Stimulated activated CD4-positive, alpha-beta T cell treated with anti-CD3 and anti-CD28 coated beads, Interleukin-1b, Interleukin-23, amount 100 ng/mL, for 1 hour (primary cell): ENCODE measurements at places on chromosomes 1 and 21.

GRCh38 chr1:87958201-87958600 lies 629.5 kb downstream of the LMO4 start:
- DNase-seq: no peak

GRCh38 chr1:34697818-34698217 lies 57.0 kb upstream of the GJB5 start:
- no peak for DNase-seq

GRCh38 chr1:61372944-61373343 lies 290.6 kb downstream of the NFIA start:
- DNase-seq: no peak

GRCh38 chr1:113861641-113862040 lies 9.9 kb downstream of the PTPN22 start:
- no peak for DNase-seq

DNA sequence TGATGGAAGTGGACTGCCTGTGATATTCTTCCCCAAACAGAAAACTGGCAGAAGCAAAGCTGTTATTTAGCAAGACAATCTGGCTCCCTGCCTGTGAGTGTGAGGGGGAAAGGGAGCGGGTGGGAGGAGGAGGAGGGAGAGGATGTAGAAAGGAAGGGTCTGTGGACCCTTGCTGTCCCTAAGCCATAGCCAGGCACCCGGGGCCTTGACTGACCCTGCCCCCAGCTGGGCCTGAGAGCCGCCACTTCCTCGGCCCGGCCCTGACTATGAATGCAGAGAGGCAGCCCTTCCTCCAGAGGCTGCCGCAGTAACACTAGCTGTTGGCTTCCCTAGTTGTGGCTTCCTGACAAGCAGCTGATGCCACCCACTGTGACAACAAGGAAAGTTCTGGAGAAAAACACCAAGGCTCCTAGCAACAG lies 13.9 kb downstream of the PLA2G2F start:
- DNase-seq: no peak

GRCh38 chr1:65471861-65472332 lies 51.4 kb downstream of the LEPR start:
- no peak for DNase-seq

DNA sequence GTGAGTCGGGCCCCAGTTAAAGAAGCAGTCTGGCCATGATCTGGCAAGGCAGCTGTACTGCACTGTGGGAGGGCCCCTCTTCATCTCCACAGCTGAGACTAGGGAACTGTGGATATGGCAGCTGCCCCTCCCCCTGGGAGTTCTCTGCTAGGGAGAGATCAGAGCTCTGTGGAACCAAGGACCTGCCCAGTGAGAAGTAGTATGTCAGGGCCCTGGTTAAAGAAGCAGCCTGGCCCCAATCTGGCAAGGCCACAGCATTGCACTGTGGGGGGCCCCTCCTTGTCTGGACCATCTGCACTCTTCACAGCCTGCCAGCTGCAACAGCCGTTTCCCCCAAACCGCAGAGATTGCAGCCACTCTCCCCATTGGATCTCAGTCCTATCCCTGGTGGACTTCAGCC lies 208.5 kb downstream of the DNAH14 start:
- DNase-seq: no peak

- no peak for DNase-seq
Observed at GRCh38 chr1:168939947-168940223, 166.6 kb upstream of the ATP1B1 start.

- DNase-seq: no peak
Observed at GRCh38 chr21:28657566-28657965, 335.1 kb downstream of the LTN1 start.

DNA sequence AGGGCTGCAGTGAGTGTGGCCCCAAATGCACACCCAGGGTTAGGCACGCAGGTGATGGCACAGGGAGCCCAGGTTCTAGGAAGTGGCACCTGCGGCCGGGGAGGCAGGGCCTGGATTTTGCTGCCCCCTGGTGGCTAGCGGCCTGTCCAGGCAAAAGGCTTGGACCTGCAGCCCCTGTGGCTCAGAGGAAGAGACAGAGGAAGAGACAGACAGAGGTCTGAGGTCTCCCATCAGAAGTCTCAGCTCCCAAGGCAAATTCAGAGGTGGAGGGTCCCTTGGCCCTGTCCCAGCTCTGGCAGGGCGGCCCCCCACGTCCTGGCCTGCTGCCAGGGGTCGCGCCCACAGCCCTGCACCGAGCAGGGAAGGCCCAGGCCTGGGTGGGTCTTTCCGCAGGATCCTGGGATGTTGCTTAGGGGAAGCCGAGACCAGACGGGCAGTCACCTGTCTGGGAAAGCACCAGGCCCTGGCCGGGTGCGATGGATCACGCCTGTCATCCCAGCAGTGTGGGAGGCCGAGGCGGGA lies 8.0 kb upstream of the TNFRSF14 start:
- DNase-seq: peak; percentile 65

- no peak for DNase-seq
Observed at GRCh38 chr21:17536381-17536780, 23.5 kb downstream of the CXADR start.

GRCh38 chr1:18820791-18821641 lies 38.4 kb downstream of the TAS1R2 start:
- peak; percentile 33 for DNase-seq

GRCh38 chr1:117612517-117613248 lies 6.8 kb downstream of the TENT5C start:
- no peak for DNase-seq

GRCh38 chr1:30713311-30713710 lies 10.1 kb downstream of the MATN1 start:
- DNase-seq: no peak

GRCh38 chr1:56797065-56797685 lies 22.0 kb downstream of the FYB2 start:
- DNase-seq: no peak

DNA sequence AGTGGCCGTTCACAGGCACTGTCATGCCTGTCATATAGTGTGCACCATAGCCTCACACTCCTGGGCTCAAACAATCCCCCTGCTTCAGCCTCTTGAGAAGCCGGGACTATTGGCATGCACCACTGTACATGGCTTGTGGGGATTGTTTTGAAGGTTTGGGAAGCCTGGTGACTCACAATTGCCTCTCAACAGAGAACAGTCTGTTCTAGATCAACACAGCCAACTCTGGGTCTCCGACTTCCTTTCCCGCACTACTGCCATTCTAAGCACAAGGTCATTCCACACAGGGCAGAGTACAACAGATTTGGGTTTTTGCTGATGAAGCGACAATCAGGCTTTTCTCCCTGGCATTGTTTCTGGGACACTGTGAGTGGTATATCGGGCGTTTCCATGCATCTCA lies 15.5 kb upstream of the AHCTF1 start:
- no peak for DNase-seq

DNA sequence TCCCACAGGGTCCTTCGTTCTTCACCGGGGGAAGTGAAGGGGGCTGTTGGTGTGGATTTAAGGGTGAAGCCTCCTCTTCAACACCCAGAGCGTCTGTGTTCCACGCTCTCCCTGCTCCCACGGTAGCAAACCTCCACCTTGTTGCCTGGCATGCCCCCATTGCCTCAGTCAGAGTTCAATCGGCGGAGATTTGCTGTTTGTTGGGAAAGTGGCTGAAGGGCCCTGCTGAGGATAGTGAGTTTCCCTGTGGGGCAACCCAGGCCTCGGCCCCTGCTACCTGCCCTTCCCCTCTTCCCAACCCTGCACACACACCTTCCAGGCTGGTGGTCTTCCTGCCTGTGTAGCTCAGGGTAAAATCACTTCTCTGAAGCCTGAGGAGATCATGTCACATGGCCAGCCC lies 60.5 kb downstream of the TOR1AIP2 start:
- DNase-seq: no peak

GRCh38 chr1:160171354-160171753 lies 19.0 kb upstream of the CASQ1 start:
- DNase-seq: no peak

GRCh38 chr21:17146426-17146825 lies 366.4 kb upstream of the CXADR start:
- DNase-seq: no peak

- DNase-seq: no peak
Observed at GRCh38 chr1:54358503-54359168, 47.6 kb downstream of the SSBP3 start.

DNA sequence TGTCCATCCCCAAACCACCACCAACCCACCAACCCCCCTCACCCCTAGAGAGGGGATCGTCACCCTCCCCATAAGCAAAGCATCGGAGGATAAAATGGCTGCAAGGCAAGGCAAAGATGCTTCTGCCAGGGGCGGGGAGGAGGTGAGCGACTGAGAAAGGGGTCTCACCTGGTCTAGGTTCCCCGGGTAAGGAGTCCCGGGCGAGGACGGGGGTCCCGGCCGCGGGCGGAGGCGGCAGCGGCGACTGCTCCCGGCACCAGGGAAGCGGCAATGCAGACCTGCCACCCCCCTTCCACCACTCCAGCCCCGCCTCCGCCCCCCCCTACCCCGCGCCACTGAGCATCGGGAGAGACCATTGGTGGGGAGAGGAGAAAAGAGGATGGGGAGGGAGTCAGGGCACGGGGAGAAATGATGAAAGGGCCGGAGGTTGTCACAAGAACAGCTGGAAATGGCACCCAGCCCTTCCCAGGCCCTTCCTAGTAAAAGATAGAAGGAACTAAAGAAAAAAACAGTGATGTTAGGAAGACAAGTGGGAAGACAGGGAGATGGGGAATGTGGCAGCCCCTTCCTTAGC lies at the start of gene SV2A:
Gene SV2A, minus strand, starts transcription at position 274 of the 574 bp plus-strand sequence. CDS start 4,004 bp downstream, outside the sequence.
- DNase-seq: no peak

- no peak for DNase-seq
Observed at GRCh38 chr1:97947695-97948094, 26.9 kb upstream of the DPYD start.

- DNase-seq: no peak
Observed at GRCh38 chr1:68677684-68678351, 180.9 kb upstream of the DEPDC1 start.

- DNase-seq: no peak
Observed at GRCh38 chr1:185440877-185441276, 123.8 kb upstream of the IVNS1ABP start.

GRCh38 chr1:228350179-228350742 lies 56.4 kb downstream of the TRIM11 start:
- DNase-seq: no peak
